CD4-positive, alpha-beta T cell treated with Interleukin-21 for 1 hour (primary cell): ENCODE measurements at places on chromosomes 7 and 10.

GRCh38 chr10:35568483-35569015, 36.6 kb upstream of the GJD4 start:
- no peak for DNase-seq

GRCh38 chr7:55595511-55595910, 23.2 kb upstream of the VOPP1 start:
- DNase-seq = no peak

GRCh38 chr7:101880282-101881054, 63.0 kb downstream of the CUX1 start:
- DNase-seq = no peak

GRCh38 chr7:38548605-38549004, 82.6 kb downstream of the AMPH start:
- no peak for DNase-seq

GRCh38 chr7:16063716-16064675, 357.3 kb downstream of the CRPPA start:
- DNase-seq = no peak

- DNase-seq = no peak
Observed at GRCh38 chr7:27547401-27547800, 115.3 kb downstream of the HIBADH start.
